Activated CD4-positive, alpha-beta T cell treated with anti-CD3 and anti-CD28 coated beads, Interleukin-2, Interleukin-6, amounts not matched to agents 100 ng/mL and 50 ng/mL, durations not matched to agents 16 hours and 8 hours (primary cell): ENCODE measurements at places on chromosomes 7 and 10.

- peak; percentile 74 for DNase-seq
These were observed 61.6 kb downstream of the GRK5 start for GRCh38 chr10:119268871-119269506.

GRCh38 chr7:101237206-101238067 lies at the start of gene CLDN15:
Gene CLDN15, minus strand, starts transcription at chr7:101237802. Its CDS starts 221 bp downstream, at chr7:101237581.
- DNase-seq = no peak

- no peak for DNase-seq
These were observed 33.7 kb downstream of the CTTNBP2 start for GRCh38 chr7:117839507-117839906.

DNA sequence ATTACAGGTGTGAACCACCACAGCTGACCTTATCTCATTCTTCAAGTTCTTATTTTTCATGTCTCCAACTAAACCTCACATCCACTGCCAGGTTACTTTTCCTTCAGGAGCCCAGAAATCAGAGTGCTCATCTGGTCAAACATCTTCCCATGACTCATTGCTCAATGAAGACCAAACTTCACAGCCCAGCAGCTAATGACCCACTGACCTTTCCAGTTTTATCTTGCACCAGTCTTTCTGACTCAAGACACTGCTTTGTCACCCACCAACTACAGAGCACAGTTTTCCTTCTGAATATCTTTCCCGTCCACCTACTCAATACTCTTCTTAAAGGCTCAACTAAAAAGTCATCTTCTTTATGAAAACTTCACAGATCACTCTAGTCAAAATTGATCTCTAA lies 245.1 kb downstream of the CHCHD3 start:
- DNase-seq = no peak

DNA sequence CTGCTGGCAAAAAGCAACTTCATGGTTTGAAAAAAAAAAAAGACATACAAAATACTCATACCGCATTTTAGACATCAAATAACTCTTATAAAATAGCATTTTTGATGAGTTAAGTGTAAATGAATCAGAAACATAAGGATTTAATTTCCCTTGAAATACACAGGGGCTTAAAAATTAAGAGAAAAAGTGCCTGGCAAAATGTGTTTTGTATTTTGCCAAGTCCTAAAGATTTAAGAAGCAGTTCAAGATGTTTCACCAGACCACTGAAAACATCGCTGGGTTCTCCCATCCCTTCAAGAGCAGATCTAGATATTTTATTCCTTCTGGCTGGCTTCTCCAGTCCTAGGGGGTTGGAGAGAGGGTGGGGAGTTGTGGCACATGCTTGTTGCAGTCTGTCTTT lies 396.4 kb downstream of the INHBA start:
- no peak for DNase-seq

- peak; percentile 20 for DNase-seq
These were observed 138.2 kb downstream of the CHCHD3 start for GRCh38 chr7:132943645-132944044.

DNA sequence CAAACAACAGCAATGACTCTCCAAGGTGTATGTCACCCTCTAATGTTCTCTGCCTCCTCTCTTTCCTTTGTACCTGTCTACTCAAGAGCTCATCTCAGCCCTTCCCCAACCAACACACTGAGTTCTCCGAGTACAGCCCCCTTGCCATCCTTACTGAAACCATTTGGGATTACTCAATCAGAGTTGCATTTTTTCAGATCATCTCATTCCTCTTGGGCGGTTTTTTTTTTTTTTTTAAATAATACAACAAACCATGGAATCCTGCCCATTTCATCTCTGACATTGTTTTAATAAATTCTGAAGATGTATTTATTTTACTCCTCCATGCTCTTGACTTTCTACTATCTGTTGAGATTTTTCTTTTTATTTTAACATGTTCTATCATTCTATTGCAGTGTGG lies 4.2 kb upstream of the CREB3L2 start:
- no peak for DNase-seq

GRCh38 chr10:122461729-122462532 lies 578 bp downstream of the HTRA1 start:
- no peak for DNase-seq

DNA sequence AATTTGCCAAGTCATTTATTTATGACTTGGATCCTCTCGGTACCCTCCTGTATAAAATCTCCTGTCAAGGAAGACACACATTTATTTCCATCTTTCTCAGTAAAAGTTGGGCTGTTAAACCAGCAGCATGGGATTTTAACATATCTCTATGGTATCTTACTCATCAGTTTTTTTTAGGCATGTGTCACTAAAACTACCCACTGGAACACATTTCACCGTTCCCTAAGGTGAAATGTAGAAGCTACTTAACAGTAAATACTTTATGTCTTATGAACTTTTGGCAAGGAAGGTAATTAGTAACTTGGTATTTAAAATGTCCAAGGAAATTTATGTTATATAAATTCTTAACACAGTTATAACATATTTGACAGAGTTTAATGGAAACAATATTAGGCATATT lies 152.5 kb upstream of the HDAC9 start:
- no peak for DNase-seq

- no peak for DNase-seq
These were observed 1412.4 kb upstream of the CELF2 start for GRCh38 chr10:9605231-9605630.

DNA sequence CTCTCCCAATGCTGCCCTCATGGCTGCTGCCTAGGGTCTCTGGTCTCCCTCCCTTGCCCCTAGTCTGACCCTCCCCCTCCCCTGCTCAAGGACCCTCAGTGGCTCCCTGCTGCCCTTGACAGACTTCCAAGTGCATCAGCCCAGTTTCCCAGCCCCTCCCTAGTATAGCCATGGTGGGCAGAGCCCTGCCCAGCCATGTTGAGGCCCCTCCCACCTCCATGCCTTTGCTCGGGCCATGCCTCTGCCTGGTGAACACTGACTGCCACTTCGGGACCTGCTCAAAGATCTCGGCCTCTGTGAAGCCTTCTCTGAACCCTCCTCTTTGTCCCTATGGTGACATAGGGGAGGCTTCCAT lies 73.2 kb downstream of the MYL10 start:
- no peak for DNase-seq
